Right lung (tissue), 10 donors: ENCODE measurements at places on chromosomes 1 and 21. TPM values are rescaled to one million over a fixed set of nuclear protein-coding genes. Genes with fewer than 3 reads are reported as not detected.

DNA sequence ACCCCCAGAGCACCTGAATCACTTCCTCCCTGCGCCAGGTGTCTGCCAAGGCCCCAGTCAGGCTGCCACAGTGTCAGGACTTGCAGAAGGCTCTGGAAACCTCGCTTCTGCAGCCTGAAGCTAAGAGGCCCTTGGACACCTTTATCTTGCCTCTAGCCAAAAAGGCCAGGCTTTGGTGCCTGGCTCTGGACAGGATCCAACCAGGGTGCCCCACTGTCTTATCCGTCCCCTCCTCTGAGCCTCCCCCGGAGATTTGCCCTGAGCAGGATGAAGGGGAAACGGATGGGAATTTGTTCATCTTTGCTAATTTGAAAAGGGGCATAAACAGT, 12.8 kb upstream of the CLSTN1 start:
- DNase-seq, result no peak

DNA sequence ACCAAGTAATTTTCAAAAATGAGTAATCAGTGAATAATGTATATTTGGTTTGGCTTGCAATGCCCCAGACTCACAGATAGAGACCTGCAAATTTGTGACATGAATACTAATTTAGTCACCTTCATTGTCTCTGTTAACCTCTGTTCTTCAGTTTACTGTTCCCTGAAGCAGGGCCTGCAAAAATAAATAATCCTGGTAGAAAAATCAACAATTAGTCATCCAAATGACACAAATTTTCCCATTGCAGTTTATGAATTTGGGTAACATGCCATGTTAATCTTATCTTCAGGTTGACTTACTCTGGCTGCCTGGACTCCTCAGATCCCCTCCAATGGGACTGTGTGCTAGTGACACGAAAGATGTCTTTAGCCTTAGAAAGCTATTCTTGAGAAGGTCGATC, 289.5 kb downstream of the PAPPA2 start:
- DNase-seq, result no peak

ARMH1 gene
- 6.6 TPM for polyA plus RNA-seq

GRCh38 chr1:44714944-44715571, 15.9 kb downstream of the RNU5D-1 start:
- DNase-seq, result peak; percentile 46

DNA sequence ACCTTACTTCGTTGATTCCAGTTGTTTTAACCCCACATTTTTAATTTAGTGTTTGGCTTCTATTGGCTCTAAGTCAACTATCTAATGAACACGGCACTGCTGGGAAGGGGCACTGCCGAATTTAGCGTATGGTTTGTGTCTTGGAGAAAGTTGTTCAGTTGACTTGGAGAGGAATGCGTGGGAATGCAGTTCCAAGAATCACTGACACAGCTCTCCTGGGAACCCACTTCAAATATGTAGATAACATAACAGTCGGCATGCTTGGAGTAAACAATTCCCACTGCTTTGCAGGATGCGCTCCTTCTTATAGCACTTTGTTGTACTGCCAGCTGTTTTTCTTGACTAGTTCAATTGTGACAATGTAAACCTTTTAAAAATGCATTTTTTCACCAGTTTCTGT, 104.3 kb downstream of the RYR2 start:
- DNase-seq, result peak; percentile 88

DNA sequence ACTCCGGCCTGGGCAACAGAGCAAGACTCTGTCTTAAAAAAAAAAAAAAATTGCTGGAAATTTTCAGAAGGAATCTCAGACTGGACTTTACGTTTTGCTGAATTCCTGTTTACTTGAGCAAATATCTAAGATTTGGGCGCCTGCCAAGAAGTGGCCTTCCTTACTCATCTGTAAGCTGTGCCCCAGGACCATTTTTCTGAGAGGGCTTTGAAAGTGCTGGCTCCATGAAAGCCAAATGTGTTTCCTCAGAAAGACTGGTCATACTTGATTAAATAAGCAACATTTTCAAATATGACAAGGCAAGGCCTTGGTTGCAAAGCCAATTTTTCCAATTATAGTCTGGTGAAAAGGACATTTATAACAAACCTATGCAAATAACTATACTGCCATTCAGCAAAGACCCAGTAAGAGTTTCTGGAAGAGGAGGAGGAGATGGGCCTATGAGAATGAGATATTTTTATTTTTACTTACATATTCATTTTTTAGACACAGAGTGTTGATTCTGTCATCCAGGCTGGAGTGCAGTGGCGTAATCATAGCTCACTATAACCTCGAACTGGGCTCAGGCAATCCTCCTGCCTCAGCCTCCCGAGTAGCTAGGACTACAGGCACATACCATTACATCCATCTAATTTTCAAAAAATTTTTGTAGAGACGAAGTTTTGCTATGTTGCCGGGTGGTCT, 56.3 kb upstream of the HTR1D start:
- no peak for DNase-seq

- DNase-seq, result no peak
Measured at GRCh38 chr1:209629621-209630382, 22.4 kb downstream of the LAMB3 start.

DNA sequence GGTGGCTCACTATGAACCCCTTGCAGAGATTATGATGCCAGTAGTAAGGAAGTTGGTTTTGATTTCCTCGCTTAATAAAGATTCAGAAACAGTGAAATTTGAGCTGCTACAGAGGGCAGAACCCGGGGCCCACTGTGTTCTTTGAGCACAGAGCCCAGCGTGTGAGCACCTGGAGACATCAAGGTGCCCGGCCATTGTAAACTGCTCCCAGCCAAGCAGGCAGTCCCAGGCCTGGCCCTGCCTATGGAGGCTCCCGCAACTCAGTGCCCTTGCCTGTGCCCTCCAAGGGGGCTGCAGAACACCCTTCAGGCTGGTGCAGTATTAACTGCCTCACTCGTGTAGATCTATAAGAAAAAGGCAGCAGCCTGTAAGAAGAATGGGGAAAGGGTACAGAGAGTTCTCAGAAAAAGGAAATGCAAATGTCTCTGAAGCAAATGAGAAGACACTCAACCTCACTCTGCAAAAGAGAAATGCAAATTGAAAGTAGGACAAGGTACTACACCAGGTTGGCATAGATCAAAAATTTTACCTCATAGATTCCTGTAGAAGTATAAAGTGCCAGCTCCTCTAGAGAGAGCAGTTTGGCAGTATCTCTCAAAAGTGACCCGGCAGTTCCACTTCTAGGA, 323.7 kb downstream of the HHAT start:
- no peak for DNase-seq

DNA sequence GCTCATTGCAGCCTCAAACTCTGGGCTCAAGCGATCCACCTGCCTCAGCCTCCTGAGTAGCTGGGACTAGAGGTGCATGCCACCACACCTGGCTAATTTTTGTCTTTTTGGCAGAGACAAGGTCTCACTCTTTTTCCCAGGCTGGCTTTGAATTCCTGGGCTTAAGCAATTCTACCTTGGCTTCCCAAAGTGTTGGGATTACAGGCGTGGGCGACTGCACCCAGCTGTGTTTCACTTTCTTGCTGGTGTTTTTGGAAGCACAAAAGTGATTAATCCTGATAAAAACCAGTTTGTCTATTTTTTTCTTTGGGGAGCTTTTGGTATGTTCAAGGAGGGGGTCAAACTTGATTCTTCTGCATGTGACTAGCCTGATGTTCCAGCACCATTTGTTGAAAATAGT, 19.3 kb downstream of the RNF11 start:
- DNase-seq, result no peak

DNA sequence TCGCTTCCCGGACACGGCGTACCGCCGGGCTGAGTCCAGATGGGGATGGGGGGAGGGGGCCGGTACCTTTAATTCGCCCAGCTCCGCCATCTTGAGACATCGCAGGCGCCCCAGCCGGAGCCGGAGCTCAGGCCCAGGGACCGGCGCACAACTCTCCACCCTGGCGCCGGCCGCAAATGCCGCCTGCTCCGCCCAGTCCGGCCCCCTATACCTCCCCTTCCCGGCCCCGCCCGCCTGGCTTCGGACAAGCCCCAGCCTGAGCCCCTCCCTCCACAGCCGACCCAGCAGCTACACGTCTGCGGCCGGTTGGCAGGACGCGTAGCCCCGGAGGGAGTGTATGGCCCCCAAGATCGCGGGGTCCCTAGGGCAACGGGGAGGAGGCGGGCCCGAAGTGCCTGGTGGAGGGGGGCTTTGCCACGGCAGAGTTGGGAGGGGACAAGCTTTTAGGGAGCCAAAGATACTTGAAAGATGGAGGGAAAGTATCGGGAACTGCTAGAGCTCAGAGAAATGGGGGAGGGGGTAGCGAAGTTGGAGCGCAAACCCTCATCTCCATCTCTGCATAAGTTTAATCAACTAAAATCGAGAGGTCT, at the start of gene PIAS3:
Gene PIAS3, minus strand, starts transcription at position 181 of the 590 bp plus-strand sequence. Its CDS starts 91 bp downstream, at position 90.
- DNase-seq, result peak; percentile 95

DNA sequence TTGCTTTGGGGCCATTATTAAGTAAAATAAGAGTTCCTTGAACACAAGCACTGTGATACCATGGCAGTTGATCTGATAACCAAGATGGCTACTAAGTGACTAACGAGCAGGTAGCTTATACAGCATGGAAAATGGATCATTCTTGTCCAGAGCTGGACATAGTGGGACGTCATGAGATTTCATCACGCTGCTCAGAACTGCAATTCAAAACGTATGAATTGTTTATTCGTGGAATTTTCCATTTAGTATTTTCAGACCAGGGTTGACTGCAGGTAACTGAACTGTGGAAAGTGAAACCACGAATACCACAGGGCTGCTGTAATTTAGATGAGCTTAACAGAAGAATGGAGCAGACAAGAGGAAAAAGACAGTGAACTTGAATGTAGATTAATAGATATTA, 38.9 kb downstream of the CCDC18 start:
- no peak for DNase-seq

- peak; percentile 66 for DNase-seq
Measured at GRCh38 chr1:85584264-85584781, 3.8 kb downstream of the CCN1 start.

SLFNL1 gene
- polyA plus RNA-seq, result 0.96 TPM

NMNAT2 gene
- polyA plus RNA-seq, result 2.0 TPM

DNA sequence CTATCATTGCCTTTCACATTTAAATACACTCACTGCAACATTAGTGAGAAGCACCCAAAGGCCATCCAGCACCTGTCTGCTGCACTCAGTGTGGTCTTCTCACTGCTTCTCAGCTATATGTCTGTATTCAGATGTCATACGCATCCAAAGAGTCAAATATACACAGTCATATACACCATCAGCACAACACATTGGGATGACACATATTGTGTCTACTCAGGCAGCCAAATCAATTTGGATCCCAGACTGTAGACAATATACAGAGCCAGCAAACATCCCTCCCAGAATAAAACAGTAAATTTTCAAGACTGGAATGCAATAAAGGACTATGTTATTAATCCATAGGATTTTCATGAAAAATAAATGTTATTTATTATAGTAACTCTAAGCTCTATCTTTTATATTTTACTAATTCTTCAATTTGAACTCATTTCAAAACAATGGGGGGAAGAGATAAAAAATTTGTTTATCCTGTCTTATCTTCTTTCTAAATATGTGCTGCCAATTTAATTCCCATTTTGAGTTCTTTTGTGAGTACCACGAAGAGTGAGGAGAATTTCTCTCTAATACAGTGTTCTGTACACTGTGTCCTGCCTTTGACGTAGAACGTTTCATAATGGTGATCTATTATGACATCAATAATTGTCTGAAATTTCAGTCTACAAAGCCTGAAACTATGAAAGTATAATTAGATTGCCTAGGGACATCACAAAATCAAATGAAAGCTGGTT, 602.2 kb upstream of the CXADR start:
- DNase-seq, result no peak

NBPF6 gene
- not detected for polyA plus RNA-seq

DNA sequence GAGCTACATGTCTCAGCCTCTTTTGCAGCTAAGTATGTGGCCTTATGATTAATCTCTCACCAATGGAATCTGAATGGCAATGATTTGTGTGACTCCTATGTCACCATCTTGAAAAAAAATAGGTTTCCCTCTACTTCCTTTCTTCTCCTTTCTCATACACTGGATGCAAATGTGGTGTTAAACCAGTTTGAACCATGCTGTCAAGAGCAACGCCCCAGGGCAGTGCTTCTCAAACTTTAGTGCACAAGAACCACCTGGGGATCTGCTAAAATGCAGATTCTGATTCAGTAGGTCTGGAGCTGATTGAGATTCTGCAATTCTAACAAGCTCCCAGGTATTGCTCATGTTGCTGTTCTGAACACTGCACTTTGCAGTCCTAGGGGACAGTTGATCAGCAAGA, 44.7 kb upstream of the ZNF644 start:
- no peak for DNase-seq

TARBP1 gene
- 108 TPM for polyA plus RNA-seq

DNA sequence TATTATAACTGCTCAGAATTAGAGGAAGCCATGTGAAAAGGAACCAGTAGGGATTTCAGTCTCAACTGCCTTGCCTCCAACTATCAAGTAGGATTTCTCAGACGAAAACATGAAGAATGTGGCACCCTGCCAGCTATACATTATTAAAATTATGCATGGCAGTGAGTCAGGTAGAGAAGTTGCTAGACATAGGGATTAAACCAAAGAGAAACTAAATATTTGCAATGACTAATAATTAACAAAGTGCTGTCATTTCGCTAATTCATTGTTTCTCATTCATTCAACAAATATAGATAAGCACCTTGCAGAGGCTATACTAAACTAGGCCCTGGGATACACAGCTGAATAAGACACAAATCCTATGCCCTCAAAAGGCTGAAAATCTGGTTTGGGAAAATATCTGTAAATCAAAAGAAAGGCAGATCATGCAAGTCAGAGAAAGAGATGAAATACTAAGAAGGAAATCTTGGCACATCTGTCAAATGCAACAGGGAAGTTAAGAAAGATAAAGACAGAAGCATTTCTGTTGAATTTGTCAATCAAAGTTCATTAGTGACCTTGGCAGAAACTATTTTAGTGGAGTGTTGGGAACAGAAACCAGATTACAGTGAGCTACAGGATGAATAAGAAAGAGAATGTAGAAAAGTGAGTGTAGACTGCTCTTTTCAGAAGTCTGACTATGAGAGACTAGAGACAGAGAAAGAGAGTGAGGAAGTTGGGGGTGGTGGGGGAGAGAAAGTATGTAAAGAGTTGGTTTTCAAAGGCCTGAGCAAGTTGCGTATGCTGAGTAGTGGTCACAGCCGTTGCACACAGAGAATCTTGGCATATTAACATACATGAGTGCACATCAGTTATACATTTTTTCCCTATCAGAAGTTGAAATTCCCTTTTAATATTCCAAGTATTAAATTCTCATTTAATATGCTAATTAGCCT, 14.7 kb upstream of the NBPF11 start:
- DNase-seq, result no peak

GRCh38 chr1:199667089-199667488, 360.4 kb upstream of the NR5A2 start:
- DNase-seq, result no peak

PDZK1 gene
- polyA plus RNA-seq, result 1.3 TPM

DNA sequence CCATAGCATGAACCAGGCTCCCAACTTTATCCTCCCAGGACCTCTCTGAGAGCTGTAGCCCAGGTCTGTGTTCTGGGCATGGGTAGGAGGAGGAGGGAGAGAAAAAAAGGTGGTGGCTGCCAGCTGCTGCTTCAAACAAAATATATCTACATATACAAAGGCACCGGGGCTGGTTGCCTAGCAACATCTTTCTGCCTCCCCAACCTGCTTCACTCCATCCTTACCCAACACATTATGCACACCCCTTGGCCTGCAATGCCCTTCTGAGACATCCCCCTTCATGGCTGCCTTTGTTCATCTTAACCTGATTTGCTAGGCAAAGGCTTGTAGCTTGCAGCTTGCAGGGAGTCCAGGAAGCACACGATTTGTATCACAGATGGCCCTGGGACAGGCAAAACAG, 27.2 kb upstream of the ATP1A1 start:
- DNase-seq, result no peak

GRCh38 chr1:217342105-217342504, 288.8 kb downstream of the GPATCH2 start:
- no peak for DNase-seq

- DNase-seq, result no peak
Measured at GRCh38 chr21:36550761-36551160, 70.8 kb upstream of the CLDN14 start.

GRCh38 chr1:211589782-211590721, 11.1 kb upstream of the SLC30A1 start:
- DNase-seq, result no peak
